ENCODE measurements at places on chromosomes 1 and 21.
A peak's percentile ranks its signal among the peaks of the same experiment; 100 is the strongest.

DNA sequence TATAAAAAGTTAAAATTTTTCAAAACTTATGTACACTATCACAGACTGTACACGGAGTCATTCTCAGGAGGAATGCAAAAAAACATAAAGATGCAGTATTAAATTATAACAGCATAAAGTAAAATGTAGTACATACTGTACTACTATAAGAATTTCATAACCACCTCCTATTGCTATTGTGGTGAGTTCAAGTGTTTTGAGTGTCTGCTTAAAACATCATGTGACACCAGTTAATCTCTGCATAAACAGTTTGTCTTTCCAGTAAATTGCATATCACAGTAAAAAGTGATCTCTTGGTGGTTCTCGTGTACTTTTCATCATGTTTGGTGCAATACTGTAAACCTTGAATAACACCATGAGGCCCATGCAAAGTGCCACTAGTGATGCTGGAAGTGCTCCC is 45.2 kb downstream of the SDCCAG8 start:
- DNase-seq = no peak

DNA sequence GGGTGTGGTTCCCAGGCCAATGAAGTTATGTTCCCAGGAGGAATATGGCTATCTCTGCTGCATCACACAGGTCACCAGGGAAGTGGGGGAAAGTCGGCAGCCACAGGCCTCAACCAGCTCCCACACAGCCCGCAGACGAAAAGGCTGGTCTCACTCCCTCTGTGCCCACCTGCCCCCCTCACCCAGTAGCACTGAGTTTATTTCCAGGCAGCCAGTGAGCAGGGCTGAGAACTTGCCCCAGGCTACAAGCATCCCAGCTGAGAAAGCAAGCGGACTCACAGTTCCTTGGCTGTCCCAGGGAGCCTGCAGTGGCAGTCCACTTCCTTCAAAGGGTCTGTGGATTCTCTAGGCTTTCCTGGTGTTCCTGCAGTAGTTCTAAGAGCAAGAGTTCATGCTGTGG is 68.9 kb downstream of the SLC5A9 start:
- no peak for DNase-seq

DNA sequence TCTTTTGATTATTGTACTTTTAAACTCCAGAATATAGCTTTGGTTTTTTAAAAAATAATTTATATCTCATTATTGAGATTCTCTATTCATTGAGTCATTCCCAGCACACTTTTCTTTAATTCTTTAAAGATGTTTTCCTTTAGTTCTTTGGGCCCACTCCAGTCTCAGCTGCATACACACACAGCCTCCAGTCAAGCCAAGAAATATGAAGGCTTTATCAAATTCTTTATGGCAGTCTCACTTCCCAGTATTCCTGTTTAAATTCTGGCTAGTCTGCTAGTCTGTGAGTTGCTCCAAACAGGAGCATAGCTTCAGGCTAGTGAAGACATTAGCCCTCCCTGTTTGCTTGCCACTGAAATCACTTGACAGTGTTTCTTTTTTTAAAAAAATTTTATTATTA is 61.2 kb downstream of the CRP start:
- no peak for DNase-seq

GRCh38 chr1:18422076-18422777 is 58.5 kb upstream of the KLHDC7A start:
- DNase-seq = no peak

DNA sequence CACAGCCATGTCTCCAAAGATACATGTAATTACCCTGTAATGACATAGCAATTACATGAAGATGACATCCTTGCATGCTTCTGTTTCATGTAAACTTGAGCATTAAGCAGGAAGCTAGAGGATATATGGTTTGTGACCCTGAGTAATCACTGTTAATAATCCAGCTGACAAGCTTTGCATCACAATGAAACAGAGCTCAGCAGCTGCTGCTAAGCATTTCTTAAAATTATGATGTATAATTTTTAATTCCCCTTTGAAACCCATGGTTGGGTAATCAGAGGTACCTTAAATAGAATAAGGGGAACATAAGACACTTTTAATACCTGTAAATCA is 293.5 kb downstream of the NTNG1 start:
- no peak for DNase-seq

DNA sequence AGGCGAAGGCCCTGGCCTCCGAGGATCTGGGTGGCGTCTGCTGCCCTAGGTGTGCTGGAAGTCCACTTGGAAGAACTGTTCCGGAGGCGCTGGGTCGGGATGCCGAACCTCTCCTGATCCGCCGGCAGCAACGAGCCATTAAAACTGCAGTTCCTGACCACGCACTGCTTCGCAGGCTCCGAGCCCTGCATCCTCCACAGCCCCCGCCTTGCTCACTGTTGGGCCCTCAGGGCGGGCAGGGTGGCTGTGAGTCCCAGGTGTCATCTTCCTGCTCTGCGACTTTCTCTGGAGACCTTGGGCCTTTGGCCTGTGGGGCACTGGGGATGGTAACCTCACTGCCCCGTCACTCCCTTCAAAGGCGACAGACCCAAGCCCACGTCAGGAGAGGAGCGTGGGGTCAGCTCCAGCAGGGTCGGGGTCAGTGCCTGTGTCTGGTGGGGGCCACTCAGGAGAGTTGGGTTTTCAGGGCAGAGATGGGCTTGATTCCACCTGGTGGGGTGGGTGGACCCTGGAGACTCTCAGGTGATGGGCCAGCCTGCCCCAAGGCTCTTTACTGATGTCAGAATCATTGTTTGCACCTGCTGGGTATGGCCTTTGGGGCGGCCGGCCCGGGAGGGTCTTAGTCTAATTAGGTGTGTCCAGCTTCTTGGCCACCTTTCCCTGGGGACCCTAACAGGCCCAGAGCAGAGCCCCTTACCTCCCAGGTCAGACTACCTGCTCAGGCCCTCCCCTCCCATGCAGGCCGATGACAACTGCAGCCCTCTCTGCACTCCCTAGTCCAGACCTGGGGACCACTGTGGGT is 3.1 kb downstream of the PRXL2B start:
- DNase-seq = no peak

- peak; percentile 75 for DNase-seq
Observed at GRCh38 chr1:204763773-204764427, 78.4 kb upstream of the LRRN2 start.

GRCh38 chr21:15088488-15088887 is 23.7 kb upstream of the NRIP1 start:
- DNase-seq = no peak

GRCh38 chr1:11678442-11678841 is 2.5 kb downstream of the MAD2L2 start:
- DNase-seq = no peak

GRCh38 chr21:34243562-34243961 is 120.2 kb upstream of the KCNE2 start:
- DNase-seq = peak; percentile 28

GRCh38 chr1:34140011-34140676 is 24.9 kb downstream of the CSMD2 start:
- DNase-seq = no peak

- no peak for DNase-seq
Observed at GRCh38 chr1:172148707-172149106, 271.8 kb upstream of the C1orf105 start.

DNA sequence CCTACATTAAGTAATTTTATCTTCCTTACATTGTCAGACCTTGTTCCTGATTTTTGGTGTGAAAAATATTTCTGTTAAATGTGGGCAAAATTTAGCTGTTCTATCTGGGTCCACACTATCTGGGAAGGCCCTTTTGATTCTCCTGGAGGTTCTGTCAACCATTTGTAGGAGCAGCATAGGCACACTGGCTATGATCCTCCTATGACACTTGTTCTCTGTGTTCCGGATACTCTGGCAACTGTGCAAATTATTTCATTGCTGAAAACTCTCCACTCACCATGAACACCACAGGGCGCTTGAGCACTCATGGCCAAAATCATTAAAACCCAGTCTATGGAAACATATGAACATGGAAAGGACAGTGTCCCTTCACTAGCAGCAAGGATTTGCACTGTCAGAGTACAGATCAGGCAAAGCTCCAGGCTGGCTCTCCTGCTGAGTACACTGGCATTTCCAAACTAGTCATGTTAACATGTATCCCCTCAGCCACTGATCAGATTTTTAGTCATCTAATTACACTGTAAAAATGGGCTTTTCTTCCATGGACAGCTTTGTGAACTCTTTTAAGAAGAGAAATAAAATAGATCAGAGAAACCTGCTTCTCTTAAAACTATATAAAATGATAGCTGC is 43.9 kb upstream of the SGIP1 start:
- DNase-seq = no peak

- no peak for DNase-seq
Observed at GRCh38 chr1:115364780-115365155, 26.7 kb upstream of the NGF start.

DNA sequence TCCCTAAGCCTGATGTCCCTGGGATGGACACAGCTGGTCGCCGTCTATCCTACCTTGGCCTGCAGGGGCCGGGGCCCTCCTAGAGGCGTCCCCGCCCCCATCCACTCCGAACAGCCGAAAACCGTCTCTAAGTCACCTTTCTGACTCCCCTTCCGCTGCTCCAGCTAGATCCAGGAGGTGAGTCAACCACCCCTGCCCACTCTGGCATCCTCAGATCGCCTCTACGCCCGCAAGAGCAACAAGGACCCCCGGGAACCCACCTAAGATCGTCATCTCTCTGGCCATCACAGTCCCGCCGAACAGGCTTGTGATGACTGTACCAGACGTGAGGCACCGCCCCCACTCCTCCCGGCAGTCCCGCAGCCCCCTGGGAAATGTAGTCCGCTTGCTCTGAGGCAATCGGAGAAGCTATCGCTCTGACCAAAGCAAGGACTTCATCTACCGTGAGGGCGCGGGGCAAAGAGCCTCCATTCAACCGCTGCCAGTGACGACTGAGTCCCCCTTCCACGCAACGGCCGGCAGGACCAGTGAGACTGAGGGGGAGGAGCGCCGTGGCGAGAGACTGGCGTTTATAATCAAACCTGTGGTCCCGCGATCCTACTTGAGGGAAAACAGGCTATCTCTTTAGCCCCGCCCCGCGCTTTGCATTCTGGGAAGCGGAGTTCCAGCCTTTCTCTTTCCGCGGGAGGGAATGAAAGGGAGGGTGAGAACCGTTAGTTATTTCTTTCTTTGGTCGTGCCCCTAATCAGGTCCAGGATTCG is at the start of gene HSPA13:
HSPA13 (minus strand) TSS at position 312 of the 761 bp plus-strand sequence; CDS start at position 285, 27 bp downstream.
- DNase-seq = peak; percentile 100

DNA sequence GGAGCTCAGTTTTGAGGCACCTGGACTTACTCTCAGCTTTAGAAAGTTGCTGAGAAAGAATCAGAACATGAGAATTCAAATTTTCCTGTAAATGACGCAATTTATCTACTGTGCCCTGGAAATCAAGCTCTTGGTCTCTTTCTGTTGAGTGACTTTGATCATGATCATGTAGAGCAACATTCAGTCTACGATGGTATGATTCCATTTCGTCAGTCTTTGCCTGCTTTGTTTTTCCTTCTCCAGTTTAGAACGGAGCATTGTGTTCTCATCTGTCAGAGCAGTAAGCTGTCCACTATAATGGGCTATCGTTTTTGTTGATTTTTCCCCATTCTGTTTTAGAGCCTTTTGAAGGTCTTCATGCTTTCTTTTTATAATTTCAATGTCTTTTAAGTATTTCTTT is 20.7 kb downstream of the SFT2D2 start:
- DNase-seq = no peak

DNA sequence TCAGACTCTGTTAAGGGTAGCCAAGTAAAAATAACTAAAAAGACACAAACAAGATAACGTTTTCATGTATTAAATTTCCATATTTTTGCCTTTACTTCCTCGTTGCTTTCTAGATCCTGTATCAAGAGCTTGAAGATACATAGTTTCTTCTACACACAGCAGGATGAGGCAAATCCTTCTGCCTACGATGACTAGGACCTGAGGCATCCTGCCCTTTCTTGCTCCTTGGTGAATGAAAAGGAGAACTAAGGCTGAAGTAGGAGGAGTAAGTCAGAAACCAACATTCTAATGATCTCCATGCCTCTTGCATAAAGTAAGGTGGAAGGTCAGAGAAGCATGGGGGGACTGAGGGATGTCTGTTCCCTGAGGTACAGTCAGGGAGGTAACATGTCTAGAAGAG is 102.6 kb downstream of the GPATCH2 start:
- DNase-seq = no peak

GRCh38 chr1:103441342-103441741 is 84.2 kb upstream of the RNPC3 start:
- no peak for DNase-seq

DNA sequence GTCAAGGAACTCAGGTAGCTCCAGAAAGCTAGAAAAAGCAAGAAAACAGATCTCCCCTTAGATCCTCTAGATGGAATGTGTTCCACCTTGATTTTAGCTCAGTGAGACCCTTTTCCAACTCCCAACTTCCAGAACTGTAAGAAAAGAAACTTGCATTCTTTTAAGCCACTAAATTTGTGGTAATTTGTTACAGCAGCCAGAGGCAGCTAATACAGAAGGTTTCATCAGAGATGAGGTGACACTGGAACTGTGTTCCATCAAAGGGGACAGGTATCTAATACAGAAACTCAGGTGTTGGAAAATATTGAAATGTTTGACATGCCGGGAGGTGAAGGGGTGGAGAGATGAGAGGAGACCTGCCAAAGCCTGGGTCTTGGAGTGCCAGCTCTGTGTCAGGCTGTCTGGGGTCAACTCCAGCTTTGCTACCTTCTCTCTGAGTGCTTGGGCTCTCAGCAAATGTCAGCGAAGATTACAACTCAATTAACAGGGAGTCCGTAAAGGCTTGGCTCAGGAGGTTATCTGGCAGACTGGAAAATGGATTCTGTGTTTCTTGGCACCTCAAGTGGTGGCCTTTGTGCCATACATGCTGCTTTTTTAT is 71.3 kb downstream of the PLPP3 start:
- no peak for DNase-seq

GRCh38 chr1:179137617-179138255 is 55.9 kb downstream of the TOR3A start:
- DNase-seq = no peak

DNA sequence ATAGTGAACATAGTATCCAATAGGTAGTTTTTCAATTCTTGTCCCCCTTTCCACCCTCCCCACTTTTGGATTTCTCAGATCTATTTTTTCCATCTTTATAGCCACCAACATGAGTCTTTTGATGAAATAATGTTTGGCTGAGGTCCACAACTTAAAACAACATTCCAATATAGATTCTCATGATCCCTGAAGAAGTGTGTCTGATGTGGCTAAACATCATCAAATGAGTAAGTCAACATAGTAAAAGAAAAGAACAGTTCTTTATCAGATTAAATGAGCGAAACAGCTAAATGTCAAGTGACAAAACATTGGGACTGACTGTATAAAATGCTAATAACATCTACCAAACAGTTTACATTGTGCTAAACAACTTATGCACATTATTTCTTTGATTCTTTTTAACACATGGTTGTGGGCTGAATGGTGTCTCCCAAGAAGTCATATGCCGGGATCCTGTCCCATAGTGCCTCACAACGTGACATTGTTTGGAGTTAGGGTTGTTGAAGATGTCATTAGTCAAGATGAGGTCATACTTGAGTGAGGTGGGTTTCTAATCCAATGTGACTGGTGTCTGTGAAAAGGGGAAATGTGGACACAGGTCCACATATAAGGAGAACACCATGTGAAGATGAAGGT is 453.6 kb downstream of the LTN1 start:
- no peak for DNase-seq

GRCh38 chr1:87816646-87817045 is 488.0 kb downstream of the LMO4 start:
- DNase-seq = no peak
